ENCODE measurements at places on chromosomes 5 and 9.

- no peak for DNase-seq
Observed at GRCh38 chr5:165521816-165522610, 2016.6 kb downstream of the MAT2B start.

DNA sequence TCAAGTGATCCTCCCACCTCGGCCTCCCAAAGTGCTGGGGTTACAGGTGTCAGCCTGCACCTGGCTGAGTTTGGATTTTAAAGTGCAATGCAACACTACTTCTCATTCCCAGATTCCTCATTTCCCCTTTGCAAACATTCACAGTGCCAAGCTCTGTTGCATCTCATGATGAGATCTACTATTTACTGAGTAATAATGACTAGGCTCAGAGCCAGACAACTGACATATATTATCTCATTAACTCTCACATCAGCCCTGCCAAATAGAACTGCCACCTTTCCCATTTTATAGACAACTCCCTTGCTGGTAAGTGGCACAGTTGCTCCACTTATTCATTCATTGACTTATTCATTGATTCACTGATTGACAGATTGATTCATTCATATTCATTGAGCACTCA lies 7.0 kb downstream of the PDE6A start:
- no peak for DNase-seq

GRCh38 chr5:157491471-157491995 lies 31.5 kb downstream of the NIPAL4 start:
- DNase-seq, result no peak

GRCh38 chr5:131264451-131265099 lies 722 bp downstream of the CDC42SE2 start:
- no peak for DNase-seq
